T-helper 22 cell (primary cell): ENCODE measurements at places on chromosomes 4 and X.

- DNase-seq: no peak
Measured at GRCh38 chr4:23547601-23548000, 342.2 kb downstream of the PPARGC1A start.

DNA sequence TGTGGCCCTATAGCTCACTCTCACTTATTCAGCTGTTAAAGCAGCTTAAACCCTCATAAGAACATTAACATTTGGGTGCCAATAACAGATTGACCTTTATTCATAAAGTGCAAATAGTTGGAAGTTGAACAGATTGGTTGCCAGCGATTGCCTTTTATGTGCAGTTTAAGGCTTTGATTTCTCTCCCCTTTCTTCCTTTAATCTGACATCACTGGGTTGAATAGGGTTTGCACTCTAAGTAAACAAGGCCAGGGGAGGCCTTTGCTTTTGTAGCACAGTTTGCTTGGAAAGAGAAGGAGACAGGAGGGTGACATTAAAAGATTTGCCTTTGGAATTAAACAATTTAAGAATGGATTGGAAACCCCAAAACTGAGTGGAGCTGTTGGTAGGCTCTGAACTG lies 114.3 kb downstream of the NKX6-1 start:
- DNase-seq: no peak

- DNase-seq: no peak
Measured at GRCh38 chr4:140044337-140044902, 109.6 kb downstream of the MAML3 start.

DNA sequence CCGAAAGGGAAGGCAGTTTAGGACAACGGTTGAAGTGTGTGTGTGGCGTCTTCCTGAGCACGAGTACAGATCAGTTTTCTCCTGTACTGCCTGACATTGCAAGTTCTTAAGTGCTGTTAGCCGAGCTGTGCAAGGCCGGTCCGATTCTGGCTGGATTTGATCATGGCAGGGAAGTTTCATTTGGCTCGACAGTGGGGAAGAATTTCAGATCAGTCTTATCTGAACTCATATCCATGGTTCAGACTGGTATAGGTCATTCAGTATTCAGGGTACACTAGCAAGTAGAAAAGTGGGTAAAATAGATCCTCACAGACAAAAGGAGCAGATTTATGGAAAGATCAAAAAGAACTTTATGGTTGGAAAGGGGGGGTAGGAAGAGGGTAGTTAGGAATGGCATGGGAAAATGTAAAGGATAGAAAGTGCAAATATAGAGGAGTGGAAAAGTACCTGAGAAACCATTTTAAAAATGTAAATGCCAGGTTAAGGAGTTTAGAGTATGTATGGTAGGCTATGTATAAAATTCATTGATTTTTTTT lies 716 bp downstream of the THAP9 start:
- no peak for DNase-seq

- DNase-seq: no peak
Measured at GRCh38 chr4:164446516-164446915, 307.4 kb upstream of the SMIM31 start.

- no peak for DNase-seq
Measured at GRCh38 chr4:173704201-173704600, 174.2 kb upstream of the HAND2 start.

DNA sequence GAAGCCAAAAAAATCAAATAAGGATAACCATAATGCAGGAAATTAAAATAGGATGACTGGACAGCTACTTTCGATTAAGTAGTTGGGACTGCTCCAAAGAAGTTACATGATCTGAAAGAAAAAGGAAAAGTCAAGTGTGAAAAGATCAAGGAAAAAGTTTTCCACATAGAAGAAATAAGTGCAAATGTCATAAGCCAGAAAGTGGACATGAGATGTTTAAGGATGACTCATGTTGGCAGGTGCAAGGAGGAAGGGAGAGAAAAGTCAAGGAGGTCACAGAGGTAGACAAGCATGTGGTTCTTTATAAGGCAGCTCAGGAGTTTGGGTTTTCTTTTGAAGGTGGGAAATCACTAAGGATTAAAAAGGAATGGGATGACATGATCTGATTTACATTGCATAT lies 89.8 kb upstream of the GPRIN3 start:
- no peak for DNase-seq

DNA sequence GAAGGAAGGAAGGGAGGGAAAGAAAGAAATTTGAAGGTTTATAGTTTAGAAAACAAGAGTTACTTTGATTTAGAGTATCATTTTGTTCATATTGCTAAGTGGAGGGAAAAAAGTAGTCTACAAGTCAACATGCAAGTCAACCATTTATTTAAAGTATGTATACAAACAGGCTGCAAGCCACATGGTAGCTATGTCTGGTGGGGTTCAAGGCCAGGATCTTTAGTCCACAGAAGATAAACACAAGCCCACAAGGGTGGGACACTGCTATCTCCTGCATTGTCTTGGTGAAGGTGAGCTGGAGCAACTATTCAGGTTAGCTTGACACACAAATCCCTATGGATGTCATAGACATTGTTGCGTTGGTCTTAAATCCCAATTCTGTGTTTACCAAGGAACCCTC lies 71.4 kb downstream of the ABCG2 start:
- DNase-seq: no peak

- no peak for DNase-seq
Measured at GRCh38 chr4:53019485-53020382, 157.6 kb downstream of the RASL11B start.

GRCh38 chrX:110541266-110541665 lies 182.6 kb downstream of the RTL9 start:
- no peak for DNase-seq

- DNase-seq: no peak
Measured at GRCh38 chr4:173056710-173057109, 111.9 kb upstream of the GALNT7 start.

GRCh38 chr4:151484396-151485102 lies 75.6 kb downstream of the FHIP1A start:
- DNase-seq: no peak

DNA sequence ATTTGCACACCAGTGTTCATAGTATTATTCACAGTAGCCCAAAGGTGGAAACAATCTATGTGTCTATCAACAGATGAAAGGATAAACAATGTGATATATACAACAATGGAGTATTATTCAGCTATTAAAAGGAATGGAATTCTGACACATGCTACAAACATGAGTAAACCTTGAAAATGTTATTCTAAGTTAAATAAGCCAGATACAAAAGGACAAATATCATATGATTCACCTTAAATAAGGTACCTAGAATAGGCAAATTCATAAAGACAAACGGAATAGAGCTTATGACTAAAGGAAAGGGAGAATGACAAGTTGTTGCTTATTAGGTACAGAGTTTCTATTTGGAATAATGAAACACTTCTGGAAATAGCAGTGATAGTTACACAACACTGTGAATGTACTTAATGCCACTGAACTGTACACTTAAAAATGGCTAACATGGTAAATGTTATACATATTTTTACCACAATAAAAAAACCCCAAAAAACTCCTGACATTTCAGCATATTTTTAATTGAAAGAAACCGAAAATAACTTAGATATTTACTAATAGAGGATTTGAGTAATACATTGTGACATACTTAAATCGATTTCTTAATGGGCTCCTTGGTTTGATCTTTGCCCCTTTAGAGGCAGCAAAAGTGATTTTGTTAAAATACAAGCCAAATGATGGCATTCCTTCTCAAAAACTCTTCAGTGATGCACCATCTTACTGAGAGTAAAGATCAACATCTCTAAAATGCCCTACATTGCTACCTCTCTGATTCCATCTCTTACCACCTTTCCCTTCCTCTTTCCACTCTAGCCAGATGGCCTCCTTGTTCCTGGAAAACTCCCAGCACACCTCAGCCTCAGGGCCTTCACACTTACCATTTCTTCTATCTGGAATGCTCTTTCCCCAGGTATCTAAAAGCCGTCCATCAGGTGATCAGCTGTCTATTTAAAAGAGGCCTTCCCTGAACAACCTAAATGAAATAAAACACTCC lies 8.6 kb upstream of the CYP2U1 start:
- no peak for DNase-seq

DNA sequence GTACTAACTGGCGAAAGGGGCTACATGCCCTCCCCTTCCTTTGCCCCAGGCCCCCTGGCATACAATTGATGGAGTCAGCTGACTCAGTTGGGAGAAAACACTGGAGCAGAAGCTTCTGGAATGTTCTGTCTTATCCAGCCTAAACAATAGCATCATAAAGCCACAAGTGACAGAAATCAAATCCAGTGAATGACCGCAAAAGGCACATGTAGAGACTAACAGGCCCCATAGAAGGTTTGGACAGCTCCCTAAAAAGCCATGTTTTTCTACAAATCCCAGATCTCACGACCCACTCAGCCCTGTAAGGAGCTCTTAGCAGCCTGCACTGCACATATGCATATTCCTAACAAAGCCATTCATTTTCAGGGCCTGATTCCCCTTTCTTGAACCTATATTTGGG lies 25.1 kb downstream of the SCARB2 start:
- no peak for DNase-seq

GRCh38 chrX:154490021-154490413 lies 412 bp downstream of the SLC10A3 start:
- DNase-seq: no peak

- DNase-seq: no peak
Measured at GRCh38 chrX:130718137-130718536, 184.9 kb downstream of the ENOX2 start.

GRCh38 chr4:85243857-85244256 lies 231.1 kb upstream of the ARHGAP24 start:
- no peak for DNase-seq

DNA sequence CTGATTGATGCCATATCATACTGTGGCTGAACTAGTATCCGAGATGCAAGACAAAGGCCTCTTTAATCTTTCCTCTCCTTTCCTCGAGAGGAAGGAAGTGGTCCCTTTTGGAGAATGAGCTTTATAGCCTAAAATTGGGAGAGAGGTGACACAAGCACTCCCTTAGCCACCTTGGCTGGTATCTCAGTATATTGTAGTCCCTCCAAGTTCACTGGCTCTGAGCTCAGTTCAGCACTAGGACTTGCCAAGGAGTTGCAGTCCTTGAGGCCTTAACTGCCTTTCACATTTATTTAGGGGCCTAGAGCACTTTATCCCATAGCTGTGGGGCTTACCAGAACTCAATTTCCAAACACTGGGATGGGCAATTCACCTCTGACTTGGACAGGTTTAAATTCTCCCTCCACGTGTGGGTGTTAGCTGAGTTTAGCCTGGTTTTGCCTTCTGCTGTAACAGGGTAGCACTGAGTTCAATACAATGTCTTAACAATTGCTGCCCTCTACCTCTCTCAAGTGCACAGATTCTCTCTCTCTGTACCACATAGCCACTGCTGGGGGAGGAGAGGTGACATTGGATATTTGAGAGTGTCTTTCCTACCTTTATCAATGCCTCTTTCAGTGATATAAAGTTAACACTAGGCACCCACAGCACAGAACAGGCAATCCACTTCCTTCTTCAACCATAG lies 216.4 kb downstream of the TECRL start:
- no peak for DNase-seq

GRCh38 chr4:54929459-54929858 lies 195.9 kb downstream of the KDR start:
- DNase-seq: no peak

DNA sequence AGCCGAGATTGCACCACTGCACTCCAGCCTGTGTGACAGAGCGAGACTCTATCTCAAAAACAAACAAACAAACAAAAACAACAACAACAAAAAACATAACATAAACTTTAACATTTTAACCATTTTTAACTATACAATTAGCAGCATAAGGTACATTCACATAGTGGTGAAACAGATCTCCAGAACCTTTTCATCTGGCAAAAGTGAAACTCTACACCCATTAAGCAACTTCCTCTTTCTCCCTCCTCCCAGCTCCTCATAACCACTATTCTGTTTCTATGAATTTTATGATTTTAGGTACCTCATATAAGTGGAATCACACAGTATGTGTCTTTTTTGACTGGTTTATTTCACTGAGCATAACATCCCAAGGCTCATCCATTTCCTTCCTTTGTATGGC lies 103.6 kb downstream of the FAM13A start:
- DNase-seq: no peak

- no peak for DNase-seq
Measured at GRCh38 chr4:165326831-165327210, 648 bp upstream of the MSMO1 start.

DNA sequence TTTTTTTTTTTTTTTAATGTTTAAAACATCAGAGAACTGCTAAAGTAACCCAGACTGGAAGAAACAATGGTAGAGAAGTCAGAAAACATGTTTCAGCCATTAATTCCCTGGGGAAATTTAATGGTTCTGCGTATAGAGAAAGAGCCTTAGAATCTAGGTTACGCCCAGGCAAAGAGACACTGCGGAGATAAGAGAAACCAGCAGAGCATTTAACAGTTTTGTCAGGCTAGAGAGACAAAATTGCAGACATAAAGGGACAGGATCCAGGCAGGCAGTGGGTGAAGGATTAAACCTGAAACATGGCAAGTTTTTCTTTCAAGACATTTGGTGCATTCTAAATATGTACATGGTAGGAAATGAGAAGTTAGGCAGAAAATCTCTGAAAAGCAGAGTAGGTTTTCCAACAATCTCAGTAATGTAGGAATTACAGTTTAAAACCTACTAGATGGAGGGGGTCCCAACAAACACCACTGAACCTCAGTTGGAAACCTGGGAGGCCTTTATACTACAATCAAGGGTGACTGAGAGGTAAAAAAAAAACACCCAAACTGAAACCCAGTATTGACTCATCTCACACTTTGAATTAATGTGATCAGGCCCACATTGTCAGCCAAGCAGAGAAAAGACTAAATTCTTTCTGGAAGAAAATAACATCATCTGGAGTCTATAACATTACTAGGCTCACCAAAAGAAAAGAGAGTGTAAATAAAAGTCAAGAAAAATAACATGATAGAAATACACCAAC lies 254.2 kb upstream of the NWD2 start:
- no peak for DNase-seq

GRCh38 chr4:3136454-3136853 lies 62.0 kb downstream of the HTT start:
- DNase-seq: no peak

- no peak for DNase-seq
Measured at GRCh38 chrX:22650691-22651090, 349.1 kb upstream of the DDX53 start.

GRCh38 chrX:37796805-37797204 lies 16.9 kb downstream of the CYBB start:
- DNase-seq: no peak
